ENCODE measurements at places on chromosomes 5 and 9. TPM values are rescaled to one million over a fixed set of nuclear protein-coding genes. Genes with fewer than 3 reads are reported as not detected.

DNA sequence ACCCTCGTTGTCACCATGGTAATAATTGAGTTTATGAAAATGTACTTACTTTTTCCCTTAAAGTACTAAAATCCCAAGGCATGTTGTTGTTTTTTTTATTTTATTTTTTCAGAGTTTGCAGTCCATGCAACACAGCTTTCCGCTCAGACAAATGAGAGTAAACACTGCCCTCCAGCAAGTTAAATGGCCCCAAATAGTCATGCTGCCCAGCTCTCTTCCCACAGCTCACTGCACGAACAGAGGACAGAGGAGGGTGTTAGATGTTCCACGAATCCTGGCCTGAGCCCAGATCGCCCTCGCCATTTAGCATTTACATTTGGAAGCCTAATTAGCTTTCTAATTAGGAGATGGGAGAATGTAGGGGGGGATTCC lies 1.9 kb downstream of the NIM1K start:
- H3K4me3 ChIP-seq, result peak overlapping the region; percentile 83
- DNase-seq, result no peak
- H3K27ac ChIP-seq, result peak overlapping the region; percentile 88
- no peaks in the 10 kb centered on the region for H3K36me3 ChIP-seq
- H3K27me3 ChIP-seq, result peaks cover 34% of the 10 kb centered on the region

GRCh38 chr5:175718401-175719108 lies 60.7 kb downstream of the HRH2 start:
- H3K36me3 ChIP-seq, result peaks cover 14% of the 10 kb centered on the region
- no peaks in the 10 kb centered on the region for H3K27me3 ChIP-seq
- DNase-seq, result peak; percentile 55
- peaks cover 5% of the 10 kb centered on the region for H3K4me1 ChIP-seq
- H3K27ac ChIP-seq, result no peak overlapping the region
- no peak overlapping the region for H3K4me3 ChIP-seq

GRCh38 chr9:21677834-21678233 lies 124.6 kb upstream of the MTAP start:
- H3K4me1 ChIP-seq, result peaks cover 37% of the 10 kb centered on the region
- no peak overlapping the region for H3K4me3 ChIP-seq
- DNase-seq, result no peak
- peaks cover 3% of the 10 kb centered on the region for H3K36me3 ChIP-seq
- H3K27ac ChIP-seq, result no peak overlapping the region

DNA sequence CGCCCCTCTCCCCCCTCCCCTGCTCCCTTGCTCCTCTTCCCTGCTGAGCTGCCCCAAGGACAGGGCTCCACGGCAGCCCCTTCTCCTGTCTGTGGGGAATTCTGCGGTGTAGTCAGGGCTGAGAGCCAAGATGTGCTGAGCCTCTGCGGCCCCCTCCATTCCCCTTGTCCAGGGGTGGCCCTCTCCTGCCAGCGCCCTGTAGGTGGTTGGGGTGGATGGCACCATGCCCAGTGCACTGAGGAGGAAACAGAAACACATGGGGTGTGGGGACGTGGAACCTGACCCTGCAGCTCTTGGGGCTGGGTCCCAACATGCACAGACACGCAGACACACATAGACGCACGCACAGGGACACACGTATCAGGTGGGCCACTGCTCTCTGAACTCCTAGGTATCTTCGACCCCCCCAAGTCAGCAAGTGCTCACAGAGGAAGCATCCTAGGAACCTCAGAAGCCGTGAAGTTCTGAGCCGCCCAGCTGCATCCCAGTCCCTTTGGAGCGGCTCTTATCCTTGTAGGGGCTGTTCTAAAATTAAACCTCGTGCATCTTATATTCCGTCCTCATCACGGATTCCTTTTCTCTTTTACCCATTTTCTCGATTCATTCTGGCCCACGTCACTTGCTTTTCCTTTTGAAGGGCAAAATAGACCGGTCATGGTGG lies 64.8 kb downstream of the HMCN2 start:
- no peak for DNase-seq
- no peaks in the 10 kb centered on the region for H3K36me3 ChIP-seq
- no peaks in the 10 kb centered on the region for H3K4me1 ChIP-seq
- H3K4me3 ChIP-seq, result no peak overlapping the region

Gene ZBTB26
- 5.8 TPM for total RNA-seq

DNA sequence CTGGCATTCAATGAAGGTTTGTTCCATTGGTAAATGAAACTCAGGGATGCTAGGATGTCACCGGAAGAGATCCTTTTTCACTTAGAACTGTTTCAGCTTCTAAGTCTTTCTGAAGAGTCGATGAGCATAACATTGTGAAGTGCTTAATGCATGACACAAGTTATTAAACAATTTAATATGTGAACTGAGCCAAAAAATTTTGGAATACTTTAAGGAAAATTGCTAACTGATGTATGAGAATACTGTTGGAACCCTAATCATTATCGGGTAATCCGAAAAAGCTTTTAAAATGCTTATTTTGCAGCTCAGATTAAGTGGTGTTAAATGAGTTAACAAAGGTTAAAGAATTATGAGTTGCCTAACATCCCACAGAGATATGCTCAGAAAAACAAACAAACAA lies 34.9 kb downstream of the DMRT2 start:
- no peak overlapping the region for H3K4me3 ChIP-seq
- H3K27ac ChIP-seq, result no peak overlapping the region
- H3K4me1 ChIP-seq, result no peaks in the 10 kb centered on the region
- DNase-seq, result no peak
- peaks cover 38% of the 10 kb centered on the region for H3K27me3 ChIP-seq

GRCh38 chr5:15679161-15679560 lies 179.2 kb downstream of the FBXL7 start:
- no peaks in the 10 kb centered on the region for H3K36me3 ChIP-seq
- H3K4me3 ChIP-seq, result no peak overlapping the region
- no peaks in the 10 kb centered on the region for H3K4me1 ChIP-seq
- H3K27ac ChIP-seq, result no peak overlapping the region
- no peak for DNase-seq

- DNase-seq, result no peak
- H3K4me3 ChIP-seq, result no peak overlapping the region
- H3K4me1 ChIP-seq, result no peaks in the 10 kb centered on the region
- H3K36me3 ChIP-seq, result no peaks in the 10 kb centered on the region
These were observed 144.1 kb downstream of the MAT2B start for GRCh38 chr5:163649514-163649913.

GRCh38 chr5:177015156-177015555 lies 7.3 kb upstream of the ZNF346 start:
- H3K4me3 ChIP-seq, result no peak overlapping the region
- H3K27me3 ChIP-seq, result no peaks in the 10 kb centered on the region
- H3K36me3 ChIP-seq, result peaks cover 2% of the 10 kb centered on the region
- no peak overlapping the region for H3K27ac ChIP-seq
- no peaks in the 10 kb centered on the region for H3K4me1 ChIP-seq

DNA sequence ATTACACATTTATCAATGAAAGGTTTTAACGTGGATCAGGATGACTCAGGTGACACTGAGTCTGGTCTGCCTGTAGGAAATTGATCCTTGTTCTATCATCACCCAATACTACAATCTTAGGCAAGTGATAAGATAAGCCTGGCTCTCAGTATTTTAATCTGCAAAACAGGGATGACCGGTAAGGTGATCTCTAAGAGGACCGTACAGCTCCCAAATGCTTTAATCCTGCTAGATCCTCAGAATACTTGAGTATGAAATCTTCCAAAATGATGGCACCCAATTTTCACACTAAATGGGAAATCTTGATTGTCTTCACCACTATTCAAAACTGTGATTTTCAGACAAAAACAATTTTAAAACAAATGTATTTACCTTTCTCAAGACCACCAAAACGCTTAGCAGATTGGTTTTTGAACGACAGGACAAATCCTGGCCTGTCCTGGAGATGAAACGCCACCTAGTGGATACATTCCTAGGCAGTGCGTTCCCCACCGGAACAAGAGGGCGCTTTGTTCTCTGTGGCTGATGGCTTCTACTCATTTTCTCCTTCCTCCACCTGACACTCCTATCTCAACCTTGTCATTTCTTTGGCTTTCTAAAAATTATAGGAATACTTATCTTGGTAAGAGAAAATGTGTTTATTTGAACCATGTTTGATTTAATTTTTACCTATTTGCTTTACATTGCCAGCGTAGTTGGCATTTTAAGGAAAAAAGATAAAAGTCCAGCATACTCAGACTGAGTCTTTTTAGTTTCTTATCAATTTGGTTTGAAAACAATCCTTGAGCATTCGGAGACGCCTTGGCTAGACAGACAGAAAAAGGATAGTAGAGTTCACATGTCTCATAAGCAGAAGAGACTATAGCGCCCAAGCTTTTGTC lies 41.2 kb upstream of the VCAN start:
- H3K27ac ChIP-seq, result no peak overlapping the region
- H3K36me3 ChIP-seq, result no peaks in the 10 kb centered on the region
- no peak overlapping the region for H3K4me3 ChIP-seq
- peaks cover 4% of the 10 kb centered on the region for H3K4me1 ChIP-seq

Gene ACER2
- 1.5 TPM for total RNA-seq

Gene FGF10
- not detected for total RNA-seq

Gene SPATA31A3
- total RNA-seq, result not detected

DNA sequence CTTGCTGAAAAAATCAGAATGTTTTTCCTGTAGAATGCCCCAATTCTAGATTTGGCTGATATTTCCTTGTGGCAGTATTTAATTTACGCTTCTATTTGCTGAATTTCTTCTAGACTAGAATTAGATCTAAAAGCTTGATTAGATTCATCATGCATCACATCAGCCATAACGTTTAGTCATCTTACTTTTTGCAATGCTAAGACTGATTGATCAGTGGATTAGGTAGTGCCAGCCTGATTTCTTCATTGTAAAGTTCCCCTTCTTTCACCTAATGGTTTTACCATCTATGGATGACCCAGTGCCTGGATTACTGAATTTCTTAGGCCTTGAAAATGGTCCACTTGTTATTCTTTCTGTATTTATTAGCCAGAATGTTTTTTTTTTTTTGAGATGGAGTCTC lies 83.9 kb downstream of the PBX3 start:
- peaks cover 21% of the 10 kb centered on the region for H3K4me1 ChIP-seq
- H3K4me3 ChIP-seq, result peak overlapping the region; percentile 52

Gene SLC4A9
- total RNA-seq, result not detected

DNA sequence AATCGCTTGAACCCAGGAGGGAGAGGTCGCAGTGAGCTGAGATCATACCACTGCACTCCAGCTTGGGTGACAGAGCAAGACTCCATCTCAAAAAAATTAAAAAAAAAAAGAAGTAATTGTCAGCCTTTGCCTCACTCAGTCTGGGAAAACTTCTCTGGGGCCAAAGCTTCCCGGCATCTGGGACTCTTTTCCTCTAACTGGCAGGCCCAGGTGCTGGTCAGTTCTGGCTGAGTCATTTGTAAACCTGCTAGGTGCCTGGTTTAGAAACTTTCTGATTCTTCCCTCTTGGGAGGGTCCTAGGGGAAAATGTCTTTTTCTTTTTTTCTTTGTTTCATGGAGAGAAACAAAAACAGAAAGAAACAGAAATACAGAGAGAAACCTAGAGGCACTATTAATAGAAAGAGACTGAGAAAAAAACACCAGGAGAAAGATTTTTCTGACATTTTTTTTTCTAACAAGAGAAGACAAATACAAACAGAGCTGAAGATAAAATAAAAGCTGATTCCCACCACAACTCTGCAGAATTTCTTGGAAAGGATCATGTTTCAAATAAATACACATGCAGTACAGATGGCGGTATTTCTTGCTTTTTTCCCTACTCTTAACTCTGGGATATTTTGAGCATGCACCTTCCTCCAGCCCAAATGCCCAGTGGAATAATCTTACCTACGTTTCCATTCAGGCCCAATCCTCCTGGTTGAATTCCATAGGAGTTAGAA lies 22.1 kb upstream of the UBAP2 start:
- no peak for DNase-seq
- no peaks in the 10 kb centered on the region for H3K36me3 ChIP-seq
- H3K4me3 ChIP-seq, result no peak overlapping the region
- no peaks in the 10 kb centered on the region for H3K4me1 ChIP-seq

- H3K36me3 ChIP-seq, result peaks cover 14% of the 10 kb centered on the region
- peak overlapping the region; percentile 94 for H3K4me3 ChIP-seq
- peaks cover 39% of the 10 kb centered on the region for H3K4me1 ChIP-seq
- DNase-seq, result peak; percentile 88
- peak overlapping the region; percentile 98 for H3K27ac ChIP-seq
- peaks cover 26% of the 10 kb centered on the region for H3K27me3 ChIP-seq
These were observed 614 bp upstream of the HOMER1 start for GRCh38 chr5:79514391-79515105.

DNA sequence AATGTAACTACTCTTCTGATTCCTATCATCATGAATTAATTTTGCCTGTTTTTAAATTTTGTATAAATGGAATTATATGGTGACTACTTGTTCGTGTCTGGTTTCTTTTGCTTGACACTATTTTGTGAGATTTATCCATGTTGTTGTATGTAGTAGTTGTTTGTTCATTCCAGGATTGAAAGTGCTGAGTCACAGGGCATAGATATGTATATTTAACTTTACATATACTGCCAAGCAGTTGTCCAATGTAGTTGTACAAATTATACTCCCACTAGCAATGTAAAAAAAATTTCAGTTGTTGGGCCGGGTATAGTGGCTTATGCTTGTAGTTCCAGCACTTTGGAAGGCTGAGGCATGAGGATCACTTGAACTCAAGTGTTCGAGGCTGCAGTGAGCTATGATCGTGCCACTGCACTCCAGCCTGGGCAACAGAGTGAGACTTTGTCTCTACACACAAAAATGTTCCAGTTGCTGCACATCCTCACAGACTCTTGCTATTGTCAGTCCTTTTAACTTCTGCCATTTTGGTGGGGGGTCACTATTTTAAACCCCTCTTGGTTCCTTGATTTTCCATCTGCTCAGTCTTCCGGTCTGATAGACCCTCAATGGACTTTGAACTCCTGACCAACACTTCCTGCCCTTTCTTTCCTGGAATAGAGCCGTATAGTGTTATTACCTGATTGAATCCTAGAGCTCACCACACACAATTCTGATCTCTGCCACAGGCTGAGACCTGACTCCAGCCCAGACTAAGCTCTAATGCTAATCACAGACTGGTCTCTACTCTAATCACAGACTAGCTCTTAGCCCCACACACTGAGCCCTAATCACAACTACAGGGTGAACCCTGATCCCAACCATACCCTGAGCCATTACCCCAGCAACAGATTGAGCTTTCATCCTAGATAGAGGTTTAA lies 69.3 kb upstream of the MELK start:
- H3K27ac ChIP-seq, result peak overlapping the region; percentile 78
- H3K27me3 ChIP-seq, result no peaks in the 10 kb centered on the region
- H3K4me1 ChIP-seq, result peaks cover 19% of the 10 kb centered on the region
- H3K4me3 ChIP-seq, result no peak overlapping the region
- DNase-seq, result no peak

All from activated naive CD8-positive, alpha-beta T cell treated with anti-CD3 and anti-CD28 coated beads for 36 hours (primary cell).